Stimulated activated CD4-positive, alpha-beta T cell treated with anti-CD3 and anti-CD28 coated beads, Interleukin-1b, Interleukin-23, amount 100 ng/mL, for 24 hours (primary cell): ENCODE measurements at places on chromosomes 7 and 10.

- DNase-seq: no peak
Measured at GRCh38 chr10:124142960-124143359, 49.6 kb upstream of the CHST15 start.

- no peak for DNase-seq
Measured at GRCh38 chr7:107267138-107267537, 98.3 kb downstream of the HBP1 start.

GRCh38 chr7:120028636-120029035 lies 244.3 kb upstream of the KCND2 start:
- no peak for DNase-seq

- DNase-seq: no peak
Measured at GRCh38 chr7:18941207-18941606, 176.2 kb downstream of the TWIST1 start.

DNA sequence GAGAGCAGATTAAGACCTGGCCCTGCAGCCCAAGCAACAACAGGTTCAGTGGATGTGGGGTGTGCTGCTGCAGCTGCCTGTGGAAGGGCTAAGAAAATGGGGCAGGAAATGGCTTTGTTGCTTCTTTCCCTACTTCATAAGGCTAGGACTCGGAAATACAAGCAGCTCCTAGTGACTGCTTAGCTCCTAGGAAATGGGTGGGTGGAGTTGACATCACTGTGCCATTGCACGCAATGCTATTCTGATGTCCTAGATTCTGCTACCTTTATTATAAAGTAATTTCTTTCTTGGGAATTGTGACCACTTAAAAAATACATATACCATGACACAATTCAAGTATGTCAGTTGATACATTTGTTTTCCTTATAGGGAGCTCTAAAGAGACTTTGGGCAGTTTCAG lies 155.8 kb downstream of the FANK1 start:
- no peak for DNase-seq

- no peak for DNase-seq
Measured at GRCh38 chr10:60387531-60387930, 2.1 kb downstream of the ANK3 start.

DNA sequence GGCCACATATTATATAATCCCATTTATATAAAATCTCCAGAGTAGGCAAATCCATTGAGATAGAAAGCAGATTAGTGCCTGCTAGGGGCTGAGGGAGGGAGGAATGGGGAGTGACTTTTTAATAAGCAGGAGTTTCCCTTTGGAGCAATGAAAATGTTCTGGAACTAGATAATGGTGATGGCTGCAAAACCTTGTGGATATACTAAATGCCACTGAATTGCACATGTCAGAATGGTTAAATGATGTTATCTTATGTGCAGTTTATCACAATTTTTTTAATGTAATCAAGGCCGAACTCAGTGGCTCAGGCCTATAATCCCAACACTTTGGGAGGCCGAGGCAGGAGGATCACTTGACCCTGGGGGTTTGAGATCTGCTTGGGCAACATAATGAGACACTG lies 145.5 kb upstream of the AUTS2 start:
- no peak for DNase-seq

GRCh38 chr10:76242956-76243355 lies 811.5 kb downstream of the LRMDA start:
- DNase-seq: no peak

DNA sequence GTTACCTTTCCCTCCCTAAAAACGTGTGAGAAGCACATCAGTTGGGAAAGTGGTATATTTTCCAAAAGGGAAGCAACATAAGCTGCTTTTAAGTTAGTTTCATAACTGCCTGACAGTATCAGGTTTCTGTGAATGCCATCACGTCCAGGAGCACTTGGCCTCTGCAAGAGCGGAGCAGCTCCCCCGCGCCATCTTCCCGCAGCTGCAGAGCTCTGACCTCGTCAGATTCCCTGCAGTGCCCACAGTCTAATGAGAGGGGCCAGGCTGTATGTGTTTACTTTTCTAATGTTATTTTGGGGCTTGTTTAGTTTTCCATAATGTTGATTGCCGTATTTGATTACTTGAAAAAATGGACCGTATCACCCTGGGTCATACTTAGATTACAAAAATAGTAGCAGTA lies 74.2 kb downstream of the MGMT start:
- DNase-seq: no peak

- DNase-seq: no peak
Measured at GRCh38 chr7:18313965-18314364, 181.6 kb upstream of the HDAC9 start.
